ENCODE measurements at places on chromosomes 1 and 21.

GRCh38 chr1:241499910-241500309 lies 19.6 kb downstream of the FH start:
- no peak for DNase-seq

GRCh38 chr21:42532466-42533181 lies 19.0 kb downstream of the SLC37A1 start:
- no peak for DNase-seq

DNA sequence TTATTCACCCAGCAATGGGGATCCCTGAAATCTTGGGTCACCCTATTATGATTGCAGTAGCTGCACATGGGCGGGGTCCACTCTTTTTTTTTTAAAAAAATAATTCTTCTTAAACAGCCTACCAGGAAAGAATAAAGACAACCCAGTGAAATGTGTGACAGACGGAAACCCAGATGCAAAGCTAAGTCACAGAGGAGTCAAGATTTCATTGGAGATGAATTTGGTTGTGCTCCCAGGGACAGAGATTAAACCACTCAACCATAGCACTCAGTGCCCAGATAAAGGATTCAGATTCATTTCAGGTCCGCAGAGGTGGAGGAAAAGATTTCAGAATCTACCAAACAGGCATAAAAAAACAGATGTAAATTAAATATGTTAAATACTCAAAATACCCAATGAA lies 583.5 kb upstream of the ZP4 start:
- no peak for DNase-seq

- no peak for DNase-seq
Measured at GRCh38 chr21:26171258-26172100, 909 bp upstream of the APP start.

DNA sequence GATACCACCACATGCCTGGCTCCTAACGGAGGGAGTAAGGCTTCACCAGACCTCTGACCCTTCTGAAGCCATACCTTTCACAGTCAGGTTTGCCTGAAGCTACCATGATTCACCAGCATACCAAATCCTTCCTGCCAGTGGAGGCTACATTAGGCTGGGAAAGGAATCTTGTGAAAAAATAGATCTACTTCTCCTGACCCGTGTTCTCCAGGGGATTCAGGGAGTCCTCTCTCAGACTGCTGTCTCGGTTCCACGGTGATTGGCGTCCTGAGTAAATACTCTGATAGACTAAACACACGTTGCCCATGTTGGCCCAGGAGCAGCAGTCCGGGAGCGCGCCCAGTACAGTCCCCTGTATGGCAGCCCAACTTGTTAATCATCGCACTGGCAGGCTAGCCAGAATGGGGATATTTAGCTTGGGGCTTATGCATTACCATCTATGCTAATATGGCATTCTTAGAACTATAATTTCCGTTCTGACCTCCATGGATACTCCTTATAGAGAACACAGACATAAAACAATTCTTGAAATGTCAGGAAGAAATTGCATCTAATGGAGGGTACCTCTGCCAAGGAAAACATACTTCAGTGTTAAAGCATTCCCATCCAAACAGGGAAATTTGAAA lies 173.2 kb downstream of the ROR1 start:
- DNase-seq = no peak

DNA sequence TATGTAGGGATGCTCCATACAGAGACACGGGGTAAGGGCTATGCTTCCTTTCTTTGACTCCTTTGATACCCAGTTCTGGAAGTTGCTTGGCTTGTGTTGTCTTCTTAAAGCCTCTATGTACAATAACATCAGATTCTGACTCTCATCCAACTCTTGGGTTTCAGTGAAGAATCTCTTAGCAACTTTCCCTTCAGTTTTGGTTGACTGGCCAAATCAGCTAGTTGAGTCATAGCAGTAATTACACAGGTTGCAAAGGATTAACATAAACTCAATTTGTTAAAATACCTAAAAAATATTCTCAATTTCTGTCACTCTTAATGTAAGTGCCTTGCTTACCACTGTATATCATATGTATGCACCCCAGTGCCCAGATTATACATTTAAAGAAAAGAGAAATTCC lies 9.2 kb downstream of the CD1E start:
- no peak for DNase-seq

DNA sequence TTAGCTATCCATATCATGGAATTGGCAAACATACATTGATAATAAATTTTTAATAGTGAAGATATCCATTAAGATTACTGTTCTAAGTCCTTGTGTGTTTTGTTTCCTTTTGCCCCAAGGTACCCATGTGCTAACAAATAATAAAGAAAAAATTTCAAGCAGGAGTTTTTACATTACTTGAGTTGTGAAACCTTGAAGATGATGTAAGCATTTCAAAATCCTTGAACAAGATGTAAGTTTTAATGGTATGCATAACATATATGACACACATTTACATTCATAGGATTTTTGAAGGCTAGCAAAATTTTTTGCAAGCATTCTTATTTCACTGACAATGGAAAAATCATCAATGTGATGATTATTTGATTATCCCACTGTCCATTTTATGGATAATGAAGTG lies 10.9 kb upstream of the ELAVL4 start:
- DNase-seq = no peak

GRCh38 chr1:174726167-174726879 lies 273.4 kb upstream of the CACYBP start:
- no peak for DNase-seq

GRCh38 chr1:3531928-3532327 lies 77.5 kb downstream of the ARHGEF16 start:
- no peak for DNase-seq

All from NCI-H1436 treated with DMSO at 0.1 percent for 48 hours (cell line).